ENCODE measurements at places on chromosomes 4 and X.

GRCh38 chr4:101178731-101179130 lies 168.6 kb downstream of the PPP3CA start:
- no peak for DNase-seq

DNA sequence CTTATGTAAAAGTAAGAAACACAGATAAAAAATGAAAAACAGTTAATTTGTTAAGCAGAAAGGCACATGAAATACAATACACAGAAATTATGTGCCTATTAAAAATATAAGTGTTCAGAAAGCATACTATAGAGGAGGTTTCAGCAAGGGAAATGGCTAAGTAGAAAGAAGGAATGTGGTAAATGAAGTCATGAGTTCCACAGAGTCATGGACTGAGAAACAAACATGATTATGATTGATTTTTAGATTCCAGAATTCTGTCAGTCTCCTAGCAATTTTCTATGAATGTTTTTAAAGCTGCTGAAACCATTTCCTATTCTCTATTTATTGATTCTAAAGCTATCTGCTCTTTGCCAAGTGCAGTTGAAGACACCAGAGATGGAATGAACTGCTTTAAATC lies 1398.4 kb downstream of the ARAP2 start:
- DNase-seq: no peak

DNA sequence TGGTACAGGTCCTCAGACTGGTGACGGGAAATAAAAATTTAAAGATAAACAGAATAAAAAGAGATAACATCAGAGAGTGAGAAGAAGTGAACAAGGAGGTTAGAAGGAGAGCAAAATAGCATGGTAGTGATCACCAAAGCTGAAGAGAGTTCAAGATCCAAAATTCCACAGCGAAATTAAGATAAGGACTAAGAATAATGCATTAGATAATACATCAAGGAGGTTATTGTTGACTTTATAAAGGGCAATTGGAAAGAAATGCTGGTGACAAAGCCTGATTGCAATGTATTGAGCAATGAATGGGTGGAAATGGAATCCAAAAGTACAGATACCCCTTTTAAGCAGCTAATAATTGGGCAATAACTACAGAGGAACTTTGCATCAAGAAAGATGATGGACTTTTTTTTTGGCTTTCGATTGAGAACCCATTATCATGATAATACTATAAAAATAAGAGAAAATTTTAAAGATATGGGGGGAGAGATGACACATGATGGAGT lies 101.6 kb upstream of the MAP9 start:
- no peak for DNase-seq

- DNase-seq: no peak
Observed at GRCh38 chr4:151266497-151266896, 10.5 kb upstream of the PRSS48 start.

- no peak for DNase-seq
Observed at GRCh38 chr4:62003695-62004094, 803.6 kb downstream of the ADGRL3 start.

GRCh38 chrX:625137-625691 lies 5.4 kb upstream of the SHOX start:
- no peak for DNase-seq

- DNase-seq: no peak
Observed at GRCh38 chrX:153608806-153609205, 9.9 kb upstream of the CCNQ start.

DNA sequence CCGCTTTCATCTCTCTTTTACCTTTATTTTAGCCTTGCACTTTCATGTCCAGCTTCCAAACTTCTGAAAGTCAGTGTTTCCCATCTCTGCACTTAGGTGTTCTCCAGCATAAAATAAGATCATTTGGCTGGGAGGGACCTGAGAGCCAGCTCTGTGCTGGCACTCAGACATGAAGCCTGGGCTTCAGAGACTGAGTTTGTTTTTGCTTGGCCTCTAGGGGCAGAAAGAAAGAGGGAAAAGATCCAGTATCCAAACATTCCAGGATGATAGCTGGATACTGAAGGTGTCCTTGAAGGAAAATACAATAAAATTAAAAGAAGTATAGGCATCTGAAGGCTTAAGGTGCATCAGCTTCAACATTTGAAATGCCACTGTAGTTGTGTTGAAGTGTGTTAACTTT lies 202.4 kb upstream of the ZIC3 start:
- no peak for DNase-seq

DNA sequence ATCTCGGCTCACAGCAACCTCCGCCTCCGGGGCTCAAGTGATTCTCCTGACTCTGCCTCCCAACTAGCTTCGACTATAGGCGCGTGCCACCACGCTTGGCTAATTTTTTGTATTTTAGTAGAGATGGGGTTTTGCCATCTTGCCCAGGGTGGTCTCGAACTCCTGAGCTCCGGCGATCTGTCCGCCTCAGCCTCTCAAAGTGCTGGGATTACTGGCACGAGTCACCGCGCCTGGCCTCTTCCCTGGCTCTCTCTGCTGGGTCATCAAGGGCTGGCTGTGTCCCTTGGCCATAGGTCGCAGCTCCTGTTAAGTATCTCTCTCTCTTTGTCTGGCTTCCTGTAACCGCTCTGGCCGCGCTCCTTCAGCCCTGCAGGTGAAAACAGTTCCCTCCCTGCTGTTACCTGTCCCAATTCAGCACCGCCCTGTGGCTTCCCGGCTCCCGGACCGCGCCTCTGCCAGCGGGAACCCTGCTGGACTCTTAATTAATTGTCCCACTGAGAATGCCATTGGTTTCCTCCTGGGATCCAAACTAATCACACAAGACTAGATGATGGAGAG lies 1.3 kb upstream of the RGS12 start:
- DNase-seq: no peak

- no peak for DNase-seq
Observed at GRCh38 chr4:106312997-106313522, 2.9 kb downstream of the TBCK start.

- DNase-seq: no peak
Observed at GRCh38 chrX:71976753-71977152, 66.1 kb downstream of the NHSL2 start.

GRCh38 chr4:37594099-37594498 lies 92.1 kb downstream of the RELL1 start:
- DNase-seq: no peak

GRCh38 chr4:120761070-120761469 lies 161.5 kb downstream of the PRDM5 start:
- DNase-seq: no peak

DNA sequence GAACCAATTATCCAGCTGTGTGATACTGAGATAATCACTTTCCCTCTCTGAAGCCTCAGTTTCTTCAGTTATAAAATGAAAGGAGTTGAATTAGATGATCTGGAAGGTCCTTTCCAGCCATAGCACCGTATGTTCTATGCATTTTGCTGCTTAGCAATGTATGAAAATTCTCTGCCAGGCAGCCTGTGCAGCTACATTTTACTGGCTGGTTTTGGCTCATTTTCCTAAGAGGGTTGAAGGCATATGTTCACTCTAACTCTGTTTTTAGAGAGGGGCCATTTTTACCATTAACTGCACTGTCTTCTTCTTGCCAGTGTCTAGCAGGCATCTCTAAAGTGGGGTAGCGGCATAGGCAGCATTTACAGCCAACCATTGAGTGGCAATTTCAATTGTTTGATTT lies 26.1 kb downstream of the TRPC5 start:
- no peak for DNase-seq

DNA sequence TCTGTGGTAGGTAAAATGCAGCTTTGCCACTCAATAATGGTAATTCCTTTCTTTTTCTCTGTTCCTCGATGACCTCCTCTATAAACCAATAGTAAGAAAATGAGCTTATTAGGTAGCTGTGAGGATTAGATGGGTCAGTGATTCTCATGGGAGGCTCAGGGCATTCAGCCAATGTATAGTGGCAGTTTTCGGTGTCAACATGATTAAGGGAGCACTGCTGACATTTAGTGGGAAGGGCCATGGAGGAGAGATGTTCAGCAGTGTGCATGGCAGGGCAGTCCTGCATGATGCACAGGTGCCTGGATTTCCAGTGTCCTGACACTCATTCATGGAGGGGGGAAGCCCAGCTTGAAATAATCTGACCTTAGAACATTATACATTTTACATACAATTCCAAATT lies 232.8 kb downstream of the PDGFC start:
- DNase-seq: no peak
